ENCODE measurements at places on chromosomes 11 and 22.

DNA sequence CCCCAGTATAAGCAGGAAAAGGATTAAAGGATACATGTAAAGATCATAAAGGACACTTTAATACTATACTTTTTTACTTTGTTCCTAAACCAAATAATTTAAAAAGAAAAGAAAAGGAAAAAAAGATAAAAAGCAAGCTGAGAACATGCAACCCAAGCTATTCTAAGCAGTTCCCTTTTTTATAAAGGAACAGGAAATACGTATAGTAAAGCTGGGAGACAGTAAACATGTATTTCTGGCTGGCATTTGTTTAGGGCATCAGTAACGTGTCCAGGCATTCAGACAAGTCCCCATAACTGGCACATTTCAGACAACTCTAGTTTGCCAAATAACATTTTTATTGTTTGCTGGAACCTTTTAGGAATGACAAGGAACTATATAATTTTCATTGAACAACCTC, 24.9 kb downstream of the BCO2 start:
- no peak for DNase-seq

DNA sequence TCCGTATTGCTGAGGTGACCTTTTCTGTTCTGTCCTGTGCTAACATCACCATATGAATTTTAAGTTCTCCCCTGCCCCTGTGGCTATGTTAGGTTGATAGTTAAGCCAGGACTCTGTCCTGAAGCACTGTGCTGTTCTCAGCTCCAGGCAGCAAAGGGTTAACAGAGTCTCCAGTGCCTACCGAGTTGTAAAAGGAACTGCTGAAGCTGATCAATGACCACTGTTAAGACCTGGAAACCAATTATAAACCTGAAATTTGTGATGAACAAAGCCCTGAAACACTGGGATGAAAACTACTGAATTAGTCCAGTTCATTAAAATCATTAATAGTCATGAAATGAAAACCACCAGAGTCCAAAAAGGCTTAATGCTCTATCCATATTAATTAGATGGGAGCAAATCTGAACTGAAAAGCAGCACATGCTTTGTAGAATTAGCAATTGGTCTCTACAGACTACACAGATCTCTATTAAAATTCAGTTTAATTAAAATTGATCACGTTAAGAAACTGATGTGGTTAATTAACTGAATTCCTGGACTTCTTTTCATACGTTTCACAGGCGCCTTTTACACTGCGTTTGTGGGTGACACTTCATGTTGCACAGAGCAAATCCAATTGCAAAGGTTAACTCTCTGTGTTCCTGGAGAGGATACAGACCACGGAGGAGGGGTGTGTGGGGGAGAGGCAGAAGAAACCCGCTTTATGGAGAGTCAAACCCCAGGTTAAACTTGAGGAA, 188.5 kb upstream of the MPPED2 start:
- DNase-seq: no peak

- DNase-seq: no peak
Observed at GRCh38 chr22:23911318-23911980, 17.3 kb downstream of the MIF start.

GRCh38 chr11:75195167-75195962, 44.5 kb downstream of the SLCO2B1 start:
- no peak for DNase-seq

DNA sequence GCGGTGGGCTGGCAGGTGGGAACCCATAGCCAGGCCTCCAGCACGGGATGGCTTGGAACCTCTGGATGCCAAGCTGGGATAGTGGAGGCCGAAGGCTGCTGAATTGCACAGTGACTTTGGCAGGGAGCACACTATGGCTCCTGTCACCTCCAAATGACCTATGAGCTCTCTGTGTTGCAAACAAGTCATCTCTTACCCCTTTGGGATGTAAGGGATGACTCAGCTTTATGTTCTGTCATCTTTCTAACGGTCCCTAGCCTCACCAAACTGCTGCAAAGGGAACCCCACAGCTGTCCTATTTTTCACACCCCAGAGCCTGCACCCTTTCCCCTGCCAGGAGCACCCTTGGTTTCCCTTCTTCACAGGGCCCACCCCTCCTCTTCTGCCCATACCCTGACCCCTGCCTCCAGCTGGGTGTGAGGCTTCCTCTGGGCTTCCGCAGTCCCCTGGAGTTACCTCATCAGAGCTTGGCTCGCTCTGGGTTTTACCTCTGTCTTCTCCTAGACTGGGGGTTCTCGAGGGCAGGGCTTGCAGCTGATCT, 2.7 kb upstream of the SCUBE1 start:
- no peak for DNase-seq

Measured in NCI-H526 treated with DMSO at 0.1 percent for 48 hours (cell line).